ENCODE measurements at places on chromosomes 6 and 20.

- no peak for DNase-seq
Measured at GRCh38 chr6:65988006-65988405, 281.0 kb upstream of the EYS start.

DNA sequence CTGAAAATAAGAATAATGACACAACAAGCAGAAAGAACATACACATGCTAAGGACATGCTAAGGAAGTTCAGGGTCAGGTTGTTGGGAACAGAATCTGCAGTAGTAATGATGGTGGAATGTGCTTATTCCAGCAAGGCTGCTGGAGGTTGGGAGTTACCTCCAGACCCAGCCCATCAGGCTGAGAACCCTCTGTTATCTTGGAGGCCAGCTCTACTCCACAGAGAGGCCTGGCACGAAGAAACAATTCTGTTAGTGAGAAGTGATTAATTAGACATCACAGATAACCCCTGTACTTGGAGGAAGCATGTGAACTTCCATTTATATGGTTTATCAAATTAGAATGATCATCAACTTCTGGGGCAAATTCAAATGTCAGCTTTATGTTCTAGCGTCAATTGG lies 22.1 kb upstream of the ARHGAP18 start:
- DNase-seq = no peak

DNA sequence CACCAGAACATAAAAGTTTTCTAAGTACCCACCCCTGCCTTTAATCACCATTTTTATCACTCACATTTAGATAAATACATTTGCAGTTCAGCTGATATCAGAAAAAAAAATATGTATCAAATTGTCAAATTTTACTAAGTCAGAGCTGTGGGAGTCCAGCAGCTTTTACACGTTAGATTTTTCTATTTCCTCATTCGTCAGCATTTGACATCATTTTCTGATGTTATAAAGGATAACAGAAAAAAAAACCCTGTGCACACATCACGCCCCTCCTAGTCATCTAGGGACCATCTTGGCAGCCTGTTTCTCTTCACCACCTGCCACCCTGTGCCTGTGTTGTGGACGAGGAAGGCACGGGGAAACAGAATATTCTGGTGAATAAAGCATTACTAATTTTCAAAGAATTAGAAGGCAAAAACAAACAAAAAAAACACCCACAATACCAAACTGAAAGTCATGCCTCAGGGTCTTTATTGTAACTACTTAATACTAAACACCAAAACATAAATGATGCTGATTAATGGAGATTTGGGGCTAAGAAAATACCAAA lies 12.4 kb downstream of the B4GALT5 start:
- peak; percentile 41 for DNase-seq

DNA sequence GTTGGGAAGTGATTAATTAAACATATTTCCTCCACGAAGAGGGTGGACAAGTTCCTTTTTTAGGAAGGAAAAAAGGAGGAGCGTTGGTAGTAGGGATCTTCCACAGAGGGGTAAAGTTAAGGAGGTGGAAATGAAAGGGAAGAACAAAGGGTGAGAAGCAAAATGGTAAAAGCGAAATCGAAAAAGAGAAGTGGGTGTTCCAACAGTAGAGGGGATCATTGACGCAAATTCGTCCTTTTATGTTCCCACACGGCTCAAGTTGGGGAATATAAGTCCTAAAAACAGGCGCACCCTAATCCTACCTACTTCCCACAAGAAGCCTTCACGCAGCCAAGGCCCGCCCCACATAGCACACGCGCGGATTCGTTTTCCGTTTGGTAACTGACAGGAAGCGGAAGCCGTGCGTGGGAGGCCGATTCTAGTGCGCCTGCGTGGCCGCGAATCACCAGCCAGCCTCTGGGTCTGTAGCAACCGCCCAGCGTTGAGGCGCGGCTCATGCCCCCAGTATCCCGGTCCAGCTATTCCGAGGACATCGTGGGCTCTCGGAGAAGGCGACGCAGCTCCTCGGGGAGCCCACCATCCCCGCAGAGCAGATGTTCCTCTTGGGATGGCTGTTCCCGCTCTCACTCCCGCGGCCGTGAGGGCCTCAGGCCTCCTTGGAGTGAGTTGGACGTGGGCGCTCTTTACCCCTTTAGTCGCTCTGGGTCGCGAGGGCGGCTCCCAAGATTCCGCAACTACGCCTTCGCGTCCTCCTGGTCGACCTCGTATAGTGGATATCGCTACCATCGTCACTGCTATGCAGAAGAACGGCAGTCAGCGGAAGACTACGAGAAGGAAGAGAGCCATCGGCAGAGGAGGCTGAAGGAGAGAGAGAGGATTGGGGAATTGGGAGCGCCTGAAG lies at the start of gene NKAPL:
Gene NKAPL (plus strand): TSS at position 421 of the 901 bp plus-strand sequence. CDS start 75 bp downstream, at position 496.
- no peak for DNase-seq

DNA sequence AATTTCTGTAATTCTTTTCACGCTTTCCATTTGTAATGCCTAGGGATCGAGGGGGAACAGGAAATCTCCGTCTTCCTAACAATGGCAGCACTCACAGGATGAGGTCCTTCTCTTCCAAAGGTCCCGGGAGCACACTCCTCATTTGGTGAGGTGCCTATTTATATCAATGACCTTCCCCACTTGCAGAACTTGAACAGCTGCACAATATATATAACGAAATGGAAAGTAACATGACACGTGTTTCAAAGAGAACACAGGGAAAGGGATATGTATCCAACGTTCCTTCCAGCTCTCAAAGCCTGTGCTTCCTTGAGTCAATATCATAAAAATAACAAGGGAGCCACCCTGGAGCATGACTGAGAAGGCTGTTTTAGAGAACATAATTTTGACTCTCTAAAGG lies 78.6 kb upstream of the RBM24 start:
- peak; percentile 87 for DNase-seq

DNA sequence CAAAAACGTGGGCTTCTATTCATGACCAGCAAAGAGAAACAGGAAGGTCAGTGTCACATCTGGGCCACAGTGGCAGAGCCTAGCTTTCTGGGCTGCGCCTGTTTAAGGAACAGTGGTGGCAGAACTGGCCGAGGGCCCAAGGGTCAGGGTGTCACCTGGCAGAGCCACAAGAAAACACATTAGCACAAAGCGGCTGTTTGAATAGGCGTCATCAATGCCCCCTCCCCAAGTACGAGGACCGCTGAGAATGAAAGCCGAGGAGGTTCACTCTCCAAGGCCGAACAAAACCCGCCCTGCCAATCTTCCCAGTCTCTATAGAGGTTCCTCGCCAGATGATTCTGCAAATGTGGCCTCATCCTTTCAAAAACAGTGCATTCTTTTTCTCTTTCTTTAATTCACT lies 125.2 kb upstream of the TRAF3IP2 start:
- peak; percentile 29 for DNase-seq

- DNase-seq = no peak
Measured at GRCh38 chr6:119960456-119960855, 610.9 kb upstream of the MAN1A1 start.

Measured in SJCRH30 (cell line).